ENCODE measurements at places on chromosomes 12 and 14. TPM values are rescaled to one million over a fixed set of nuclear protein-coding genes. Genes with fewer than 3 reads are reported as not detected.

Gene KRT5
- 11,855 TPM for total RNA-seq

Gene ADAM20
- 0.80 TPM for total RNA-seq

Gene RERGL
- total RNA-seq, result 0.40 TPM

Gene TPPP2
- not detected for total RNA-seq

Gene CCDC60
- 3.5 TPM for total RNA-seq

Gene LRRIQ1
- total RNA-seq, result 0.20 TPM

Gene PIANP
- total RNA-seq, result not detected

Gene CLEC2A
- not detected for total RNA-seq

Gene HOXC12
- total RNA-seq, result not detected

Gene ARHGDIB
- 39.0 TPM for total RNA-seq

Gene CCDC196
- not detected for total RNA-seq

Gene C14orf132
- 3.7 TPM for total RNA-seq

Gene ACVRL1
- total RNA-seq, result 4.9 TPM

Gene ASCL4
- not detected for total RNA-seq

Gene TAS2R7
- not detected for total RNA-seq

Gene CDC42BPB
- 48.5 TPM for total RNA-seq

Gene TRHDE
- total RNA-seq, result 0.08 TPM

Gene FGD4
- 17.4 TPM for total RNA-seq

Gene ZNF839
- 6.1 TPM for total RNA-seq

Gene NUDT14
- 14.7 TPM for total RNA-seq

Gene MANSC1
- total RNA-seq, result 47.8 TPM

Gene DAO
- total RNA-seq, result not detected

Gene TMEM229B
- total RNA-seq, result 0.80 TPM

Gene LPAR5
- 18.9 TPM for total RNA-seq

Gene ZNF84
- 5.5 TPM for total RNA-seq

Gene BRAP
- total RNA-seq, result 11.0 TPM

Gene CCDC177
- total RNA-seq, result not detected

Gene DNAI7
- not detected for total RNA-seq

Gene LMNTD1
- 0.32 TPM for total RNA-seq

Gene SRSF9
- 139 TPM for total RNA-seq

Gene ZNF219
- 40.4 TPM for total RNA-seq

Gene MGST1
- 145 TPM for total RNA-seq

Gene AQP5
- 1.3 TPM for total RNA-seq

Gene SLCO1B1
- total RNA-seq, result 0.08 TPM

Gene PPM1H
- 0.56 TPM for total RNA-seq

Gene TRIP11
- total RNA-seq, result 31.0 TPM
